Memory B cell (primary cell): ENCODE measurements at places on chromosomes 7 and 10.

DNA sequence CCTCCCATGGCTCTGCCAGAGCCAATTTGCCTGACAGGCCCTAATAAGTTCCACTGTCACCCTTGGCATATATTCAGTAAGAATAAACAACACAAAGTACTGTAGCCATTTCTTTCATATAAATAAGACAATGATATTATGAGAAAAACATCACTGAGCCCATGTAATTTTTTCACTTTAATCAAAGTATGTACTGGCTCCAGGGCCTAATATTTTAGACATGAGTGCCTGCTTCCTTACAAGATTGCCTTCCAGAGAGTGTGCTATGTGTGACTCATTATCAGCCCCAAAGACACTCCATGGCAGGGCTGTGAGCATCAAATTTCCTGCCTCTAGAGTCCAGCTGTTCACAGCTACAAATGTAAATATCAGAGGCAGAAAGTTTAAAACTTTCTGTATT is 297.6 kb downstream of the LHFPL3 start:
- DNase-seq: no peak

DNA sequence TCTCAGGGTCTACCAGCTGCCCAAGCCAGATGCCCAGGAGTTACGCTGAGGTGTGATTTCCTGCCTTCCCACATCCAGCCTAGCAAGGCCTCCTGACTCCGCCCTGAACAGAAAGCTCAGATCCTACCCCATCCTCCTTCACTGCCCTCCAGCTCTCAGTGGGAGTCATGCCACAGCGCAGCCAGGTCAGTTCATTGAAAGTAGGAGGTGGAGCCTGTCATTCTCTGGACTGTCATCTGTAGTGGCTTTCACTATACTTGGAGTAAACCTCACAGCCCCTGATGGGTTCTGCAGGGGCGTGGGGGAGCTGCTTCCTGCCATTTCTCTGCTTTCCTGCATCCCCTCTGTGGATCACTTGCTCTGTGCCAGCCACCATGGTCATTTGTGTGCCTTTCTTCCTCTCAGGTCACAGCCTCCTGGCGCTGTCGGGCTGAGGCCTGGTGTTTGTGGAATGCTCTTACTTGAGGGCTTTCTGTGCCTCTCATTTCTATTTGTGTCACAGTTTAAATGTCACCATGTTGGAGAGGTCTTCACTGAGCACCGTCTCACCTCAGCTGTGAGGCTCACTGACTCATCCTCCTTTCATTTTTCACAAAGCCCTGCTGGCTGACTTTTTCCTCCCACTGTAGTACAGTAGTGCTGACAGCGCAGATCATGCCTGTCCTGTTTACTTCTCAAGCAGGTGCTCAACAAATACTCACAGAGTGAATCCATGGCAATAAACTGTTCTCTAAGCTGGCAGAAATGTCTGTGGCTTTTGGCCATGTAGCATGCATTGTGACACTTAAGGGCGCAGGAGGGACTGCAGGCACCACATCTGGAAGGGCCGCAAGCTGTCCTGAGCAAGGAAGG is 61.0 kb upstream of the TMEM248 start:
- DNase-seq: no peak

DNA sequence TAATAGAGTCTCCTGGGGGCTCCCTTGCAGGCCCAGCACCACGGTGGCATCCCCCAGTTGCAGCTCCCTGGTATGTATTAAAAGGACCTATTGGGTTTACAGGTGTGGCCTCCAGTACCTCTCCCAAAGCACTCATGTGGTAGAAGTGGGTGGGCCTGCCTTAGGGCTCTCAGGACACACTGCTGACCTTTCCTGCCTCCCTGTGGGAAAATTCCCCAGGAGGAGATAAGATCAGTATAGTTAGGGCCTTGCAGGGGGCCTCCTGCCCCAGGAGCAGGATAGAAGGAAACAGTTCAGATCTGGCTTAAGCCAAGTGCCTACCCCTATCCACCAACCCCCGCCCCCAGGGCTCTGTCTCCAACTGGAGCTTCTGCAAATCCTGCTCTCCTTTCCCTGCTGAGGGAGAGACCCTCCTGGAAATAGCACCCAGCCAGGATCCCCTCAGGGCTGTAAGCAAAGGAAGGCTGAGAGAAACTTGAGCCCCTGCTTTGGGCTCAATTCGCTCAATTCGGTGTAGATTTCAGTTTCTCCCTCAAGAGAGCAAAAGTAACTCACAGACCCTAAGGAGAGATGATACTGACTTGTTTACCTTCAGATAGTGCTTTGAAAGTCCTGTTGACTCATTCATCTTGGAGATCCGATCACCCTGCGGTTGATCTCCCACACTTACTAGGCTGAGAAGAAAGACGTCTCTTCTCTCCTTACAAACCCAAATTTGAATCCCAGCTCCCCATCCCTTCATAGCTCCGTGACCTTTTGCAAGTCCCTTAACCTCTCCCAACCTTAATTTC is 130.6 kb downstream of the WDR11 start:
- DNase-seq: no peak

GRCh38 chr10:77514870-77515269 is 122.7 kb downstream of the KCNMA1 start:
- no peak for DNase-seq

GRCh38 chr7:44838751-44839150 is 9.1 kb downstream of the H2AZ2 start:
- DNase-seq: no peak

- DNase-seq: no peak
Observed at GRCh38 chr10:52918714-52919305, 146.2 kb upstream of the MBL2 start.

DNA sequence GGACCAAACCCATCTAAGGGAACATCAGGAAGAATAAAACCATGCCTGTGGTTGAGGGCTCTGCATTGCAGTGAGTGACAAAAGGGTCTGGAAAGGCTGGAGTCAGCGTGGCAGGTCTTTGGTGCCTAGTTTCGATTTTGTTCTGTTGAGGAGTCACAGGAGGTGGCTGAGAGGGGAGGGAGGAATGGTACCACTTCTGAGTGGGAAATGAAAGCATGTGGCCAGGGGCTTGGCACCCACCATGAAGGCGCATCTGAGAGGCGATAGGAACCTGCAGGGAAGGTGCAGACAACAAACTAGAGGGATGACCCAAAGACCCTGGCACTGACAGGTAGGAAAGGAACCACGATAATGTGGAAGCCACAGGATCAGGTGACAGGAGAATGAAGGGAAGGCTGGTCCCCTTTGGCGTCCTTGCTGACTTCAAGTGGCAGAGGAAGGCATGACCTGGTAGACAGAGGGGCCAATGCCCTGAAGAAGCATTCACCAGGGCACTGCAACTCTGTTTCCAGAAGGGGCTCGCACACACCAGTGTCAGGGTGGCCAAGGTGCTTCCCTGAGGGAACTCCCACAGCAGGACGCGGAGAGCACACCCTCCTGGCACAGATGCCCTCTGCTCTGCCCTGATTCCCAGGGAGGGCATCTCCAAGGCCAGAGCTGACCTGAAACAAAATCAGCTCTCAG is 41.7 kb downstream of the HIPK2 start:
- DNase-seq: no peak

DNA sequence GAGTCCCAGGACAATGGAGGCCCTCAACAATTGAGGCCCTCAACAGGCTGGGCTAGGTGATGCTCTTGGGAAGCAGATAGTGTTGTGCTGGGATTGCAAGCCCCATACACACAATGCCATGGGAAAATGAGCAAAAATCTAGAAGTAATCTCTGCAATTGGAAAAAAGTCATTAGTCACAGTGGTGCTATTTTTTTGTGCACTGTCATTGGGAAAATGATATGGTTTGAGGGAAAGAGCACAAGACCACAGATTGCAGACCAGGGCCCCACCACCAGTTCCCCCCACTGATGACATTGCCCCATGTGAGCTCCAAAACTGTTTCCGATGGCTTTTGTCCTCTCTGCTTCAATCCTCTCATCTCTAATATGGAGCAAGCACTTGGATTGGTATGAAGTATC is 1.9 kb downstream of the KCTD7 start:
- DNase-seq: no peak

DNA sequence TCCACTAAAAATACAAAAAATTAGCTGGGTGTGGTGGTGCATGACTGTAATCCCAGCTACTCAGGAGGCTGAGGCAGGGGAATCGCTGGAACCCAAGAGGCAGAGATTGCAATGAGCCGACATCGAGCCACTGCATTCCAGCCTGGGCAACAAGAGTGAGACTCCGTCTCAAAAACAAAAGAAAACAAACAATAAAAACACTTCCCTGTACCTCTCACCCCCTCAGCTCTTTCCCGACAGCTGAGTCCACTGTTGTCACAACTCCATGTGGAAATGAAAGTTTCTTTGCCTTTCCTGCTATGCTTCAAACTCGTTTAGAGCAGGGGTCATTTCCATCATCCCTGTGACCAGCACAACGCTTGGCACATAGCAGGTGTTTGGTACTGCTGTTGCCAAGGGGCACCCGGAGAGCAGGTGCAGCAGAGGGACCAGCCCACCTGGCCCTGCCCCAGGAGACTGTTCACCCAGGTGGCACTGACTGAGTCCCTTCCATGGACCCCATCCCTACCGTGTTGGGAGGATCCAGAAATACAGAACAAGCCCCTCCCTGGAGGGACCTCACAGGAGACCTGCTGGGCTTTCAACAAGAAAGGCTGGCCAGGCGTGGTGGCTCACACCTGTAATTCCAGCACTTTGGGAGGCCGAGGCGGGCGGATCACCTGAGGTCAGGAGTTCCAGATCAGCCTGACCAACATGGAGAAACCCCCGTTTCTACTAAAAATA is 4.9 kb downstream of the TMEM130 start:
- DNase-seq: no peak

DNA sequence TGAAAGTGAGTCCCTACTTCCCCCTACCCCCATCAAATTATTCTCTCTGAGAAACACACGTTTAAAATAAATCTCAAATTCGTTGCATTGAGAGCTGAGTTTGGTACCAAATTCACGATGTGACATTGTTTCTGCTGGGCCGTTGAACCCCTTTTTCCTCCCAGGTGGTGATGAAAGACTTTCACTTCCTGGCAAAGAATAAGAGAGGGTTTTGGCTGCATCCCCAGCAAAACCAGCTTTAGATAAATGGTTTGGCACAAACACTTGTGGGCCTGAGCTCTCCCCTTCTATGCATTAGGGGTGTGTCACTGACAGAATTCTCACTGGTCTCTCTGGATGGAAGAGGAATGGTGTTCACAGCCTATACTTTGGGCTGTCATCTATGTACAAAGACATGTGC is 8.8 kb upstream of the DNTT start:
- no peak for DNase-seq

GRCh38 chr7:22129166-22129565 is 183.5 kb upstream of the CDCA7L start:
- no peak for DNase-seq

DNA sequence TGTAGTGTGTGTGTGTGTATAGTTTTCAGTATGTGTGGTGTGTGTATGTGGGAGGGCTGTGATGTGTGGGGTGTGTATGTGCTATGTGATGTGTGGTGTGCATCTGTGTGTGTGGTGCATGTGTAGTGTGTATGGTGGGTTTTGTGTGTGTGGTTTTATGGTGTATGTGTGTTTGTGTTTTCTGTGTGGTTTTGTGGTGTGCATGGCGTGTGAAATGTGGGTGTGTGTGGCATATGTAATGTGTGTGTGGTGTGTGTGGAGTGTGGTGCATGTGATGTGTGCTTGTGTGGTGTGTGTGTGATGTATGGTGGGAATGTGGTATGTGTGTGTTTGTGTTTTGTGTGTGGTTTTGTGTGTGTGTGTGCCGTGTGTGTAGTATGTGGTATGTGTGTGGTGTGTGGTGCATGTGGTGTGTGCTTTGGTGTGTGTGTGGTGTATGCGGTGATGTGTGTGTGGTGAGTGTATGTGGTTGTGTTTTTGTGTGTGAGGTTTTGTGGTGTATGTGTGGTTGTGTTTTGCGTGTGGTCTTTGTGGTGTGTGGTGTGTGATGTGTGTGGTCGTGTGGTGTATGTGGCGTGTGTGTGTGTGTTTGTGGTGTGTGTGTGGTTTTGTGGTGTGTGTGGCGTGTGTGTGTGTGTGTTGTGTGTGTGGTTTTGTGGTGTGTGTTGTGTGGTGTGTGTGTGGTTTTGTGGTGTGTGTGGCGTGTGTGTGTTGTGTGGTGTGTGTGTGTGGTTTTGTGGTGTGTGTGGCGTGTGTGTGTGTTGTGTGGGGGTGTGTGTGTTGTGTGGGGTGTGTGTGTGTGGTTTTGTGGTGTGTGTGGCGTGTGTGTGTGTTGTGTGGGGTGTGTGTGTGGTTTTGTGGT is 18.0 kb upstream of the PPP2R2D start:
- no peak for DNase-seq

DNA sequence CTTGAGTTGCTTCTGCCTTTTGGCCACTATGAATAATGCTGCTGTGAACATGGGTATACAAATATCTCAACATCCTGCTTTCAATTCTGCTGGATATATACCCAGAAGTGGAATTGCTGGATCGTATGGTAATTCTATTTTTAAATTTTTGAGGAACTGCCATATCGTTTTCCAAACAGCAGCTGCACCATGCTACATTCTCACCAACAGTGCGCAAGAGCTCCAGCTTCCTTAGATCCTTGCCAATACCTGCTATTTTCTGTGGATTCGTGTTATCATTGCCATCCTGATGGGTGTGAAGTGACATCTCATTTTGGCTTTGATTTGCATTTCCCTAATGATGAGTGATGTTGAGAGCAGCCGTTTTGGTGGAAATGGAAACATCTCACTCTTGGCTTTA is 26.7 kb downstream of the FRMD4A start:
- DNase-seq: no peak

DNA sequence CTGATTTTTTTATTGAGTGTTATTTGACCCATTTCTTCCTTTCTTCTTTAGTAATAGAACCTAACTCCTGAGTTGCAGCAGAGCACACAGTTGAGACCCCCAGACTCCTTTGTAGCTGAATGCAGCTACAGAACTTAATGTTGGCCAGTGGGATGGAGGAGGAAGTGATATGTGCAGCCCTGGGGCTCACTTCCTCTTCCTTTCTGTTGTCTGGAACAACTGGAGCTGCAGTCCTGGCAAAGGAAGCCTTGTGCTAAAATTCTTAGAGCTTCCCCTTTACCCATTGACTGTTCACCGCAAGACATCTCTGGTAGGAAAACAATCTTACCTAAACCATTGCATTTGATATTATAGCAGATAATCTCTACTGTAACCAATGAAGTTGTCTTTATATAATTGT is 86.6 kb downstream of the ITGB8 start:
- no peak for DNase-seq

DNA sequence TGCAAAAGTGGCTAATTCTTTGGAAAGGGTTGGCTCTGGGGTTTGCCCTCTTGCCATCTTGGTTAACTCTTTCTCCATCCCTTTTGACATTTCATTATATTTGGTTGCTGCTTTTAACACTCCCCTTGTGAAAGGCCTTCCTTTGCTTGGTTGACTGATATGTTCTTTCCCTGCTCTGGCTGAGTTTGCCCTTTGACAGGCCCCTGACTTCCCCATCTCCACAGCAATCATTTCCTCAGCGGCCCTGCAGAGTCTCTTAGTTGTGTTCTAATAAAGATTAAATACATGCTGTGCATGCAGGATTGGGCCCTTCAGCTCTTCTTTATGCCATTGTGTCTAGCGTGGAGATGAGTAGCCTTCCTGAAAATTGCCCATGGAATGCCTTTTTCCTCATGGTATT is 84.5 kb upstream of the CSTF2T start:
- DNase-seq: no peak
